SK-N-DZ (cell line): ENCODE measurements at places on chromosomes 11 and 22.

- DNase-seq, result no peak
Observed at GRCh38 chr11:119673759-119674336, 55.2 kb downstream of the NECTIN1 start.

GRCh38 chr11:111455291-111456085, 56.7 kb downstream of the BTG4 start:
- DNase-seq, result no peak

DNA sequence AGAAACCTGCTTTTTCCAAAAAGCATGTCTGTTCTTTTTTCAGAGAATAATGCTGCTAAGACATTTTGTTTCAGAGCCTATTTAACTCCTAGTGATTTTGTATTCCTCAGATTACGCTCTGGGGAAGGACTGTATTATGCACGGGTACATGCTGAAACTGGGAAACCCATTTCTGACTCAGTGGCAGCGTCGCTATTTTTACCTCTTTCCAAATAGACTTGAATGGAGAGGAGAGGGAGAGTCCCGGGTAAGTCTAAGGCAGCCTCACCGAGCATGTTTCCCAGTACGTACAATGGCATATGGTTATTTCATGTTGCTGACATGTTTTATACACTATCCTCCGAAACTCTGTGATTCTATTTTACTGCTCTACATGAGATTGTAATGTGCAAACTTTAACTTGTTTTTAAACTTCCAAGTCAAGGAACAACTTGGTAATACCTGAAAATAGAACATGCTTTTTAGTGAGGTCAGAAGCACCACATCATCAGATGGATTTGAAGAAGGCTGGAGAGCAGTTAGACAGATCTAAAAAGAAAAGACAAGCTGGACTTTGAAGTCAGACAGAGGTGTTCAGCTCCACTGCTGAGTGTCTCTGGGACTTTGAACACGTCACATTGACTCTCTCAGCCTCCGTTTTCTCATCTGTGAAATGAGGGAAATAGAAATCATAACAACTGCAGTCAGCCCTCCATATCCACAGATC, 23.7 kb upstream of the MYO18B start:
- no peak for DNase-seq

DNA sequence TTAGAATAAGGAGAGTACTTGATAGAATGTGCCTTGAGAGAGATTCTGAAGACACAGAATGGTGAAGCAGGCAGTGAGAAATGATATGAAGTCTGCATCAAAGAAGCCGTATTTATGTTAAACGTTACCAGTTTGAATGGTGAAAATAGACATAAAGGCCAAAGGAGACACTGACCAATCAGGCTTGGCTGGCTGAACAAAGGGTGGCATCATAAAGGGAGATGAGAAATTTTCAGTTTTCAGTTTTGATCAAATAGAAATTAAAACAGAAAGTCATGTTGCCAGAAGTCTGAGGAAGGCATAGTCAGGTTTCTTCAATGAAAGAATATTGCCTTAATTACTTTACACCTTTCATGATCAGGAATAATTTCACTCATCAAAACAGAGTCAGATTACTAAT, 6.6 kb downstream of the OR51F1 start:
- no peak for DNase-seq

DNA sequence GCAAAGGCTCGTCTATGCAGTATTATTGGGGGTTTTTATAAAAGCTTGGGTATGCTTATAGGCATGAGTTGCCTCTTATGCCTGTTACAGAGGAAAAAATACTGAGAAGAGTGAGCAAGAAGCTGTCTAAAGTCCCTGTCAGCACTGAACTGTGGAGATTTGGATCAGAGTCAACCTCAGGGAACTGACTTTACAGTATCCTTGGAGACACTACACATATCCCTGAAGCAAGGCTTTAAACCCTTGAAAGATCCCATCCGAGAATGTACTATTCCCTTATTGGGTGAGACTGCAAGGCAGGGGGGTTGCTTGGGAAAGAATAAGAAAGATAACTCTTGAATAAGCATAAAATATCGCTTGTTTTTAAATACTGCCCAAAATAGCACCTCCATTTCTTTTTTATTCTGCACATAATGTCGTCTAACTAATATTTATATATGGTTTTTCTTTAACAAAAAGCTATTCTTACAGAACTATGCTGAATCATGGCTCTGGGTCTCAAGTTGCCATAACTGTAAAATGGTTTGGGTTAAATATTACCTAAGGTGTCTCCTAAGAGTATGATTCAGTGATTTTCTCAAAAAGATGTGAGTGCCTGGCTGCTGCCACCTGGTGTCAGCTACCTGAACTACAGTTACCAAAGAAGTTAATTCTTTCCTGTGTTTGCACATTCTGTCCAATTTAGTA, 1062.8 kb downstream of the DLG2 start:
- peak; percentile 54 for DNase-seq

DNA sequence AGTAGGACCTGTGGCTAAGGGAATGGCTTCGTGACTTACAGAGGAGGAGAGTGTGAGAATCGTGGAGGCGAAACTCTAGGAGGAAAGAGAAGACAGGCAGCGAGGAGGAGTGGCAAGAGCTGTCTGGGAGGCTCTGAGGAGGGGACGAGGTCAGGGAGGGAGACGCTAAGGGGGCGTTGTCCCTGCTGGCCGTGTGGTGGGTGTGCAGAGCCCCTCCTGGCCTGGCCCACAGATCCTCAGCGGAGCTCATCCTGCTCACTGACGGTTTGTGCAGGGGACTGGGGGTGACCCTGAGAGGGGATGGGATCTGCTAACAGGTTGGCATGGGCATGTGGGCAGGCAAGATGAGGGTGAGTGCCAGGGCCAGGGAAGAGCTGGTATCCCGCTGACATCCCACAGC, 56.5 kb upstream of the PRR5 start:
- DNase-seq, result no peak

GRCh38 chr22:29917052-29917902, 34.3 kb downstream of the MTMR3 start:
- DNase-seq, result no peak

DNA sequence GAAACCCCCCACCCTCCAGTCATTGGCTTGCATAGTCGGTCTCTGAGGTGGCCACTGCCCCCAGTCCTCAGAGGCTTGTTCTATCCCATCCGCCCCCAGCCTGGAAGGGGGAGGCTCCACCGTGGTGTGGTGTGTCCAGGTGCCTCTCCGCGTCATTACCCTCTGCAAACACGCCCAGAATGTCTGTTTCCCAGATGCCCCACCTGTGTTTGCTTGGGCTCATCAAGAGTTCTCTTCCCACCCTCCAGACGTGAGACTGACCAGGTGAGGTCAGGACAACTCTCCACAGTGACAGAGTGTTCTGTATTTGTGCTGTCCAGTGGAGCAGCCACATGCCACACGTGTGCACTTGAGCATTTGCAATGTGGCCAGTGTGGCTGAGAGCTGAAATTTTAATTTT, 24.9 kb downstream of the LRRC10B start:
- no peak for DNase-seq

- no peak for DNase-seq
Observed at GRCh38 chr11:116771935-116772334, 852 bp downstream of the BUD13 start.

GRCh38 chr11:1938343-1939005, 8.7 kb upstream of the MRPL23 start:
- DNase-seq, result no peak

DNA sequence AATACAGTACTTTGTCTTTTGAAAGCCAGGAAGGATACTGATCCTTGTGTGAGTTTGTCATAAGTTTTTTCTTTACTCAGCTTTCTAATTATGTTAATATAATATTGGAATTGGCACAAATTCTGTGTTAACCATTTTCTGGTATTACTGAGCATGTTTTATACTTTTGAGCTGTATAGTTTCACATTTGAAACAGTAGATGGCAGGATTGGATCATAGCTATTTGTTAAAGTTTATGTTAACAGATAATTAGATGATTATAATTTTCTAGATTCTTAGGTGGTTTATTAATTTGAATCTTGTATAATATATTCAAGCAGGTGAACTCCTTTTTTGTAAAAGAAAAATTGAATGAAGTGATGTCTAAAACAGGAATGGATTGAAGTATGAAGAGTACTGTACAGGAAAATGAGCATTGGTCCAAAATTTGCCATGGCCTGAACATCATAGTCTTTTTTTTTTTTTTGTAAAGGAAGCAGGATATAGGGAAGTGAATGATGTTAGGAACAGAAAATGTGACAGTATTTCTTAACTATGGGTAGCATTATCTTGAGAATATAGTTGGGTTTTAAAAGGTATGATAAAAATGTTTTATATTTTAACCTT, 102.0 kb downstream of the CYP2R1 start:
- no peak for DNase-seq

DNA sequence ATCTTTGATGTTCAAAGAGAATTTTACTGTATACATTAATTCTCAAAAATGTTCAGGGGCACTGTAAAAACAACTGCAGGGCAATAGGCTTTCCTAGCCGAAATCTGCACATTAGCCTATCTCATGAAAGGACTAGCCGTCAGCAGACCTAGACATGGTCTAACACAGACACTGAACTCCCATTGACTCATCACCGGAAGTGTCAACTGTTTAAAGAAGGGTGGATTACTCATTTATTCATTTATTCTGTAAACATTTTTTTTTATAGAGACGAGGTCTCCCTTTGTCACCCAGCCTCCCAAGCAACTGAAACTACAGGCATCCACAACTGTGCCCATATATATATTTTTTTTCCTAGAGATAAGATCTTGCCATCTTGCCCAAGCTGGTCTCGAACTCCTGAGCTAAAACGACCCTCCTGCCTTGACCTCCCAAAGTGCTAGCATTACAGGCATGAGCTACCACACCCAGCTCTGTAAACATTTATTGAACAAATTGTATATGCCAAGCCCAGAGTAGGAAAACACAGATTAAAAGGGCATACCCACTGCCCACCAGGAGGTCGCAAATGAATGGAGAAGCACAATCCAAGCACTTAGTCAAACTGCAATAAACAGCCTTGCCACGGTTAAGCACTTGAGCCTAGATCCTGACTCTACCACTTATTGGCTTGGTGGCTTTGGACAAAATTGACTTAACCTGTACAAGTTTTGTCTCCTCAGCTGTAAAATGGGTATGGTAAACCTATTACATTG, 26.6 kb downstream of the RAB30 start:
- no peak for DNase-seq

DNA sequence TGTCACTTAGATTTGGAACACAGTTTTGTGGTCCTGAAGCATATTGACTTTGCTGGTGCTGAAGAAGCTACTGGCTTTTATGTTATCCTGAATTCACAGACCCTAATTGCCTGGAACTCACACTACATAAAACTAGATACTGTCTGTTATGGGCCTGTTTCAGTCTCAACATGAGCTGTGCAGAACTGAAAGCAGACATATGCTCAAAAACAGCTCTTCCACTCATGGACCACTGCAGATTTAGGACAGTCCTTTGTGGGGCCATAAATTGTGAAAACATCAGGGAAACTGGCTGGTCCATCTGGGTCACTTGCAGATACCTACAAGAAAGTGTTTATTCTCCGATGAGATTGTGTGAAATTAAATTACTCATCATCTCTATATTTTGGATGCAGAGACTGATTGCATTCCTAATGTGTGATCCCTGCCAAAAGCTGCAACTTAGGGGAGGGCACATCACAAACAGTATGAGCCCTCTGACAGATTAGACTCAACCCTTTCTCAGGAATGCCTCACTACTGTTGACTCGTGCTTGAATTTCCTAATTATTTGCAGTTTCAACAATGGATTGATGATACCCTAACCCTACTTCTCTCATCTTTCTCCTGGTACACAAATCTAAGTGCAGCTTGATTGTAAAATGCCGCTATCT, 10.2 kb upstream of the CLNS1A start:
- DNase-seq, result no peak

DNA sequence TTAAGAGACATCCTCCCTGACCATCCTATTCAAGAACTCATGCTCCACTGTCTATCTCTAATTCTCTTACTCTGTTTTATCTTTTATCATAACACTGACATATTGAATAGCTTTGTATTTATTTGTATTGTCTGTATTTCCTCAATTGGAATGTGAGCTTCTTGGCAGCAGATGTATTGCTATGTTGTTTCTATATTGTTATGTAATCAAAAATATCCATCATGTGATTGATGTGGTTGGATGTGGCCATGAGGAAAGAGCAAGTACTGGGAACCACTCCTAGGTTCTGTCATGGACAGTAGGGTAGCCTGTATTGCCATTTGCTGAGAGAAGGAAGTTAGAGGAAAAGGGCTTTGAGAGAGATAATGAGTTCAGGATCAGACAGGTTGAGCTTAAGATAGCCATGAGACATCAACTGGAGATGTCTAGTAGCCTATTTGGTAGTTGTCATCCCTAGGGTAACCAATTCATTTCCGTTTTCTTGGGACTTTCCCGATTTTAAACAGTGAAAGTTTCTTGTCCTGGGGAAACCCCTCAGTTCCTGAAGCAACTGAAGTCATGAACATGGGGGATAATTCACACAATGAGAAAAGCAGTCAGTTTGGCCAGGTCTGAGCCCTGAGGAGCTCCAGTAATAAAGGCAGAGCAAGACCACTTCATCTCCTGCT, 404.5 kb downstream of the INSC start:
- DNase-seq, result no peak

DNA sequence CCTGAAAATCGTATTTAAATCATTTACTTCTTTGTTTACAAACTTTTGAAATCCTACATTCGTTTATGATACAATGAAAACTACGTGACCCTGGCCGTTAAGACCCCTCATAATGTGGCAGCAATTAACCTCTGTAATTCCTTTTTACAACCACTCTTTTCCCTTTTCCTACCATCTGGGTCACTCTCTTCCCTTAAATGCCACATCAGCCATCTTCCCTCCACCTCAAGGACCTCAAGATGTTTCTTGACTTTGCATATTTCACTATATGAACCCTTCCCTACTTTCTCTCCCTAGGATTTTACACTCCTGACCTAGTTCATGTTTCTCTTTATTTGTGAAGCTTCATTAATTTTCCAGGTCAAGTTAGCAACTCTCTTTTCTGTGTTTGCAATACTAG, 26.8 kb downstream of the OR2AG2 start:
- DNase-seq, result no peak

GRCh38 chr11:69818231-69818602, 999 bp downstream of the FGF3 start:
- DNase-seq, result no peak

GRCh38 chr11:111137846-111138245, 107.7 kb upstream of the POU2AF2 start:
- no peak for DNase-seq

DNA sequence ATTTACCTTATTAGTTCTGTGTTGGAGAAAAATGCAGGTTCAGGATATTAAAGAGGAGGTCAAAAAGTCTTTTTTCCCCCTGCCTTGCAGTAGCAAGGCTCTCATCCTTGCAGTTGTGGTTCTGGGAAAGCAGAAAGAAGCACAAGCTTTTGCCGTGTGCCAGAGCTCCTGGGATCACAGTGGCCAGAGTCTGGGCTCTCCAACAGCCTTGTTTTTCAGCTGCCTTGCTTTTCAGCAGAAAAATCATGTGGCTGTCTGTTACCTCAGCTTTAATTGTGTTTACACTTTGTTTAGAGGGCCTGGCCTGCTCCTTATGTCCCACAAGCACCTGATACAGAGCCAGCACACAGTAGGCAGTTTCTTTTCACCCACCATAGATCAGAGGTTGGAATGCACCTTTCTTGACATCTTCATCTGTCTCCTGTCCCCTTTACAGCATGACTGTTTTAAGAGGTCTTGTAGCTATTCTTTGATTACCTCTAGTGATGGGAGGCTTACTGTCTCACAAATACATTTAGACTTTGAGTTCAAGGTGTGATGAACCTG, 67.5 kb downstream of the TEAD1 start:
- DNase-seq, result no peak

GRCh38 chr11:75236062-75236461, 4.5 kb upstream of the TPBGL start:
- DNase-seq, result no peak

- no peak for DNase-seq
Observed at GRCh38 chr11:19410032-19410431, 169.3 kb upstream of the E2F8 start.
